Left colon (tissue), 2 donors: ENCODE measurements at places on chromosomes 2 and 18.

- DNase-seq, result no peak
Observed at GRCh38 chr2:170076189-170076588, 101.8 kb upstream of the MYO3B start.

DNA sequence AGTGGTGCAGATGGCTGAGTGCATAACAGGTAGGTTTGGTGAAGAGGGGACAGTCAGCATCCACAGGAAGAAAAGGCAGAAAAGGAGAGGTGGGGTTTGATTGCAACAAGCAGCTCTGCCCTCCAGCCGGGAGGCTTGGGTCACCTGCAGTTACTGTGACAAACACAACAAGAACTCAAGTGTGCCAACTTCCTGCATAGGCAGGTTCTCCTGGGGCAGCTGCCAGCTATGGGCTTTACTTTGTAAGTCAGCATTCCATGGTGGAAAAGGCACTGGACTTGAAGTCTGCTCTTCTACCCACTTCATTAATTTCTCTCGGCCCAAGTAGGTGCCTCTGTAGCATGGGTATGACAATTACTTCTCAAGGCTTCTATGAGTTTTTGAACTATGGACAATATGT, 98.9 kb downstream of the MYT1L start:
- no peak for DNase-seq

DNA sequence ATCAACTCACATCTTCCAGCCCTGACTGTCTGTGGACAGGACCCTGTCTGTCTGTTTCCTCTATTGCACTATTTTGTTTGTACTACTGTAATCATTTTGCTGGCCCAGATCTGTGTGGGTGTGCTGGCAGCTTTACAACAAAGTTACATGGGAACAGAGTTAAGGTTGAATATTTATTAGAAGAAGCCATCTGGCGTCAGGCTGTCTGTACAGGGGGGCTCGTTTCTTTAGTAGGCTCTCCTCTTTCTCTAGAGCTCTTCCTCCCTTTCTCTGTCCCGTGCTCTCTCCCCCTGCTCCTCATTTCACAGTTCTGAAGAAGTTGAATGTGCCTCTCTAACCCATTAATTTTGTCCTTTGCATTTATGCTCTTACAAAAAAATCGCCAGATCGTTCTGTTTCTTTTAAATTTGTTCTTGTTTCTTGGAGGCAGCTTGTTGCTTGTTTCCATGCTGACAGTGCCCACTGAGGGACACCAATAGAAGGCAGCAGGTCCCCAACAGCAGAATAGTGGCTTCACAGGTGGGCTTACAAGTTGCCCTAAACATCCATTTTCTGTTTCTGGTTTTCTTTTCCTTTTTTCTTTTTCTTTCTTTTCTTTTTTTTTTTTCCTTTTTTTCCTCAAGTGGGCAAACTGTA, 315.2 kb upstream of the ZEB2 start:
- no peak for DNase-seq

- DNase-seq, result no peak
Observed at GRCh38 chr2:1495676-1496358, 82.6 kb downstream of the TPO start.
